NCI-H2081 (cell line): ENCODE measurements at places on chromosomes 2 and 18.

DNA sequence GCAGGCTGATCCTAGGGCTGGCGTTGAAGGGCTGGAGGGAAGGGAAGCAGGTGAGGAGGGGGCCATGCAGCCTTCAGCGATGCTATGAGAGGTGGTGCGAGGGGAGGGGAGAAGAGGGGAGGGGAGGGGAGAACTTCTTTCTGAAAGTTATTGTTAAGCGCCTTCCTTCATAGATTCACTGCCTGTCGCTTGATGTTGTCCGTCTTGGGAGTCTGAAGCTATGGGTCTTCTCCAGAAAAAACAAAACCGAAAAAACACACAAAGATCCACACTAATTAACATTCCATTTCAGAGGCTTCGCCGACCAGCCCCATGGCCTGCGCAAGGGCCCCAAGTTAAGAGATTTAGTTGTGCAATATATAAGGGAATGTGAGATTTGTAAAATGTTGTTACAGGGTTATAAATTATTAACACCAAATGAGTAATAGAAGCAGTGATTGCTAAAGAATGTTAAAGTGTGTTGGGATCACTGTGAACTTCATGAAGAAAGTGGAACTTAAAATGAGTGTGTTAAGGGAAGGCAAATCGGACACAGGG lies 758 bp downstream of the CFAP221 start:
- DNase-seq, result no peak

DNA sequence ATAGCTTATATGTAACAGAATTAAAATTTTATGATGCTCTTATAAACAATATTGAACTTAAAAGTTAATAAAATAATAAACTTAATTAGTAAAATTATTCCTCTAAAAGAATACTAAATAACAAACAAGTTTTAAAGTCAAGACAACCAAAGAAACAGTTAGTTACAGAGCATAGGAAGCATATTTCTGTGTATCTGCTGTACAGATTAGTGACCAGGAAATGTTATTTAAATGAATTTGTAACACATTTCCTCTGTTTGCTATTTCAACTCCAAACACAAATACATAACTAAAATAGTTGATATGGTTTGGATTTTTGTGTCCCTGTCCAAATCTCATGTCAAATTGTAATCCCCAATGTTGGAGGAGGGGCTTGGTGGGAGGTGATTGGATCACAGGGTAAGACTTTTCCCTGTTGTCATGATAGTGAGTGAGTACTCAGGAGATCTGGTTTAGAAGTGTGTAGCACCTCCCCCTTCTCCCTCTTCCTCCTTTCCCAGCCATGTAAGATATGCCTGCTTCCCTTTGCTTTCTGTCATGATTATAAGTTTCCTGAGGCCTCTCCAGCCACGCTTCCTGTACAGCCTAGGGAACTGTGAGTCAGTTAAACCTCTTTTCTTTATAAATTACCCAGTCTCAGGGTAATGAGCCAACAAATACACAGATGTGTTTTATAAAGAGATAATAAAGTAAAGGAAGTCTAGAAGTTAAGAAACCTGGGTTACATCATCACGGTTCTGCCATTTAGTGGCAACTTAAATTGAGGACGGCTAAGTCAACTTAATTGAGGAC lies 51.8 kb downstream of the ROCK2 start:
- DNase-seq, result no peak

DNA sequence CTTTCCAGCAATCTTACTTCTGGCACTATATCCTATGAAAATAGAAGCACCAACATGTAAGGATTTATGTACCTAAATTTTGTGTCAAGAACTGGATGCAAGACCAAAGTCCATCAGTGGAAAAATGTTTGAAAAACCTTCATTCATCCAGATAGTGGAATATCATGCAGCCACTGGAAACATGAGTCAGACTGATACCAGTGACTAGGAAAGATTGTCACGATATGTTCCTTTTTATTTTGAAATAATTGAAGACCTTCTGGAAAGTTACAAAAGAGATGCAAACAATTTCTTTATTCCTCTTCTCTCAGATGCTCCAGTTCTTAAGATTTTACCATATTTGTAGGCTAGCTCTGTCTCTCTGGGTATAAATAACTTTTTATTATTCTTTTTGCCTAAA lies 40.5 kb upstream of the IL1R2 start:
- DNase-seq, result no peak

- DNase-seq, result no peak
These were observed 189.0 kb downstream of the CNTNAP5 start for GRCh38 chr2:124213977-124214587.

GRCh38 chr18:62610351-62610700 lies 87.5 kb downstream of the ZCCHC2 start:
- DNase-seq, result no peak

DNA sequence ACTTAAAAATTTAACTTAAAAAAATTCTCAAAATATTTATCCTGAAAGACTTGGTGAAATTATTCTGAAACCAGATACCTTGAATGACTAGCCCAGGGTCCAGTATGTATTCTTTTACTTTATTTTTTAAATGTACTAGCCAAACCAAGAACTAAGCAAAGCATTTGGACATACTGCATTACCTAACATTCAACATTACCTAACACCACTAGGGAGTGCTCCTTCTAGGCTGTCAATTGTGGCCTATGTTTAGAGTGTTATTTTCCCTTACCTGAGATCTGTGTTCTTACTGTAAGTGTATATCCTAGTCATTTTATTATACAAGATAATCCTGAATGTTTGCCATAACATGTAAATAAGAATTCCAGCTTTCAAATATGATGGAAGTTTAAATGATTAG lies 496.6 kb downstream of the PTPRM start:
- no peak for DNase-seq

DNA sequence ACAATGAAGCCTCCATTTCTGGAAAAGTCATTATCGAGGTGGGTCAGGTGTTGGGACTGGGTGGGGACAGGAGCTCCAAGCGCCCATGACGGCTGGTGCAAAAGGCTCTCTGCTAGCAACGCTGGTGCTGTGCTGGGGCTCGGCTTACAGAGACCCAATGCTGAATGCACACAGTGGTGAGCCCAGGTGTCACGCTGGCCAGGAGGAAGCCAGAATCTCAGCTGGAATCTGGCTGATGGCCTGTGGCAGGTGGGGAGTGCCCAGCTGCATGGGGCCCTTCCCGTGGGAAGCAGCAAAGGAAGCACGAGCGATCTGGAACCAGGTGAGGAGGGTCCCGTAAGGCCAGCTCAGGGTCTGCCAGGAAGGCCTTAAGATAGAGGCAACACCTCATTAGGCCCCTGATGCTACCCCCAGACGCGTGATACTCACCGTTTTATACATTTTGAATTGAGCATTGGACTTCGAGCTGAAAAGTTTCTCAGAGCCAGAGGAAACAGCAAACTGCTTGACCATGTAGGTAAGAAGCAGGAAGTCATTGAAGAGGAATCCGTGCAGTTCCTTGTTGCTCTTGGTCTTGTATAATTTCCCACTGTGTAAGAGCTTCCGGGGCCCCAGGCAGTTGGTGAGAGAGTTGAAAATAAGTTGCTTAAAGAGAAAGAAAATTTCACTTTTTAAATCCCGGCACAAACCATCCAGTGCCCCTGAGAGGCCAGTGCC lies 34.7 kb downstream of the FAM228A start:
- DNase-seq, result peak; percentile 81

- DNase-seq, result peak; percentile 42
These were observed 30.5 kb downstream of the ZEB2 start for GRCh38 chr2:144489315-144489916.

DNA sequence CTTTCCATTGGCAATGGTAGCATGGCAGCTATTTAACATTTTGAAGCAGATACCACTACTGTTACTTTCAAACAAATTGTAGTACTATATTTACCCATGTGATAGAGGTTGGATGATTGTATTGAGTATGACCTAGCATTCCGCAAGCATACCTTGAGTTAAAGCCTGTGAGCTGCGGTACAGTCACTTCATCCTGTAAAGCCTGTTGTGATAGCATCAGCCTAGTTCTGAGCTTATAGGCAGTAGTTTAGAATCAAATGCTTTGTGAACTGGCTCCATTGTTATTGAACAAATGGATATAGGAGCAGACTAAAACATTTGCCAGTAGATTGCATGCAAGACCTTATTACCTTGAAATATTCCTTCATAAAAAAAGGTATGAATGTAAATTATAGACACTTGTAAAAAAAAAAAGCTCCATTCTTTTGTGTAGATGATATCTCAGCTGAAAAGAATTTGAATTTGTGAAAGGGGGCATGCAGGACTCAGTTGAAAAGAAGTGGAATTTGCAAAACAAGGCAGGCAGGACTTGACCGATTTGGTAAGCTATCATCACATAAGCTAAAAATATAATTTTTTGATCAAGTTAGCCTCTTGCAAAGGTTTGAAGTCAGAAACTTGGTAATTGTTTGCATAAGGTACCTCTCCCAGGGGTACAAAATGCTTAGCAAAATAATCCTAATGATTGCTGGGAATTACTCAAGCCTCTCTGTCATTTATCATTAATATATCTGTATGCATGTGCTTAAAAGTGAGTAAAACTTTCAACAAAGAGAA lies 138.5 kb upstream of the ITGA4 start:
- no peak for DNase-seq

DNA sequence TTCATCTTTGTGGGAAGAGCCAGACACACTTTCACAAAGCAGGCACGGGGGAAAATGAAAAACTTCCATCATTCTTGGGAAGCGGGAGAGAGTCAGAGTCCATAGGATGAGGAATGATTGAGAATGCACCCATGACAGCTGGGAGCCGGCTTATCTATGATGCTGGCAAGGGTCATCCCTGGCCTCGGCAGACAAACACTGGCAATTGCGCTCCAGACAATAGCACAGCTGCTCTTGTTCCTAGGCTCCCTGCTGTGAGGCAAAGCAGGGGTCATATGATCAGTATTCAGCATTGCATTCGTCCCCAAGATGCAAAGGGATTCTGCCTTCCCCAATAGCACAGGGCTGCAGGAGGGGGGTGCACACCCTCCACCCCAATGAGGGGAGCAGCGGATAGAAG lies 33.0 kb downstream of the CYRIA start:
- no peak for DNase-seq

GRCh38 chr2:26169226-26169625 lies 3.7 kb upstream of the GAREM2 start:
- DNase-seq, result no peak

GRCh38 chr2:233423552-233423860 lies 69.2 kb downstream of the DGKD start:
- DNase-seq, result no peak

GRCh38 chr2:72539071-72539552 lies 286.7 kb downstream of the EXOC6B start:
- no peak for DNase-seq

- DNase-seq, result no peak
These were observed 140.9 kb upstream of the TANK start for GRCh38 chr2:161019311-161019710.

GRCh38 chr2:16655445-16655837 lies 10.2 kb downstream of the CYRIA start:
- DNase-seq, result no peak

DNA sequence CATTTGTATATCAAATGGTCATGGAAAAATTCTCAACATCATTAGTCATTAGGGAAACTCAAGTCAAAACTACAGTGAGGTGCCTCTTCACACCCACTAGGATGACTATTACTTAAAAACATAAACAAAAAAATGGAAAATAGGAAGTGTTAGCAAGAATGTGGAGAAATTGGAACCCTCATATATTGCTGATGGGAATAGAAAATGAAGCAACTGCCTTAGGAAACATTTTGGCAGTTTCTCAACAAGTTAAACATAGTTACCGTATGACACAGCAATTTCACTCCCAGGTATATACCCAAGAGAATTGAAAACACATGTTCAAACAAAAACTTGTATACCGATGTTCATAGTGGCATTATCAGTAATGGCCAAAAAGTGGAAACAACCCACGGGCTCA lies 18.1 kb upstream of the CYP26B1 start:
- no peak for DNase-seq

DNA sequence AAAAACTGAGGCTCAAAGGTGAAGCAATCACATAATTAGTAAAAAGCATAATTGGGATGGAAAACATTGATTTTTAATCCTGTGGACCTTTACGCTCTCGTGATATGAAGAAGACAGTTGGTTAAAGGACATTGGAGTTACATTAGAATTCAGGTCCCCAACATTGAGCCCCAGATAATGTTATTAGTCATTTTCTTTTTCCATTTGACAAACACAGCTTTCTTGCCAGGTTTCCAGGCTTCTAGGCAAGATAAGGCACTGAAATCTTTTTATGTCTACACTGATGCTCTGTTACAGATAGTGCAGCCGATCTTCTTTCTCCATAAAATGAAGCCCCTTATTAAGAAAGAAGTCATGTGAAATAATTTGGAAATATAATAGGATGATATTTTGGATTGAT lies 38.5 kb downstream of the MYO3B start:
- no peak for DNase-seq

DNA sequence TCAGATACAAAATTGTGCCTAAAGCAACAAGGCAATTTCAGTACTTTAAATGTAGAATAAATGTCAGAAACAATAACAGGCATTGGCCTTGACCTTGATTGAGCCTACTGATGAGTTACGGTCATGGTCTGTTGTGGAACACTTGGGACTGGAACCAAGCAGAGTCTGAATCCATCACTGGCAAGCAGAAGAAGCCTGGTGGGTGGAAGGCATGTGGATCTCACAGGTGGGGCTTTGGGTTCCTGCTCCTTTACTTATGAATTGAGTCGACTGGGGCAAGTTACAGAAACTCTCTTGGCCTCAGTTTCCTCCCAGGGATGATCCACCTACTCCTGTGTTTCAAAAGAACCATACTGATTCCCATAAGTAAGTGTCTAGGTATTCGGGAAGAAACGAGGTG lies 102.3 kb downstream of the KCNF1 start:
- no peak for DNase-seq

DNA sequence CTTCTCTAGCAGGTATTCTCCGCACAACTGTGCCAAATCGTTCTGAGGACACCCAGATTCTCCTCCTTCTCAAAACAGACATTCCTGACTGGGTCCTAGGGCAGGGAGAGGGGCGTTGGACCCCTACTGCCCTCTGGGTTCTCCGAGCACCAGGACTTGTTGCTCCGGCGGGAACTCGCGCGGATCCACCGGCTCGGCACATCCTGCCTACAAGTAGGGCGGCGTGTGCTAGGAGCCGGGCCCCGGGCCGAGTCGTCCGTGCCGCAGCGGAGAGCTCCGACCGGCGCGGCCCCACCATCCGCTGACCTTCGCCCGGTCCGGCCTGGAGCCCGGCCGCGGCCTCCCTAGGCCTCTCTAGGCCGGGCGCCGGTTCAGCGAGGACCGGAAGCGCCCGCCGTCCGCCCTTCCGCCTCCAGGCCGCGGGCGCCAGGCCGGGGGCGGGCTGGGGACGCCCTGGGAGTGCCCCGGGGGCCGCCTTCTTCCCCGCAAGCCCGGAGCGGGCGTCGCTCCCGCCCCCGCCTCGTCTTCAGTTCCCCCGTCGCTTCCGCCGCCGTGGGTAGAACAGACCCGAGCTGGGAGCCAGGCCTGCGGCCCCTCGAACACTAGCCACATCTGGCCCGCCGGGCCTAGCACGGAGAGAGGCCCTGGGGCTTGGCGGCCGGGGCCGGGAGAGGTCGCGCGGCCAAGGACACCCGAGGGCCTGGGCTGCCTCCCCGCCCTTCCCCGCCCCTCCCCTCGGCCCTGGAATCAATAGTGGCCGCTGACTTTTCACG lies 7.6 kb upstream of the ONECUT2 start:
- no peak for DNase-seq

DNA sequence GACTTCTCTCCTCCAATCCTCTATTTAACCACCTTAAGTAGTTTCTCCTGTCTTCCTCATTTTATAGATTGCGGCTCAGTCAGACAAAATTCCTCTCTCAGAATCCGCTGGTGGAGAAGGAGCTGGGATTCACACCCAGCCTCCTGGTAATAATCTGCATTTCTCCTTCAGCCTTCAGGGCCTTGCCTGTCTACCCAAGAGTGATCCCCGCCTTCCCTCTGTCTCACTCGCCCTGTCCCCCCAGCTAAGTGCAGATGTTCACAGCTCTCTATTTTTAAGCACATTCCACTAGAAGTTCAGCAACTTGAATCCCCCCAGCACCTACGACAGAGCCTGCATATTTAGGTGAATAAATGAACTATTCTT lies 212.5 kb upstream of the HAAO start:
- DNase-seq, result no peak
